ENCODE measurements at places on chromosomes 6 and 20.

- DNase-seq: no peak
Observed at GRCh38 chr20:4014031-4014474, 1.3 kb downstream of the RNF24 start.

DNA sequence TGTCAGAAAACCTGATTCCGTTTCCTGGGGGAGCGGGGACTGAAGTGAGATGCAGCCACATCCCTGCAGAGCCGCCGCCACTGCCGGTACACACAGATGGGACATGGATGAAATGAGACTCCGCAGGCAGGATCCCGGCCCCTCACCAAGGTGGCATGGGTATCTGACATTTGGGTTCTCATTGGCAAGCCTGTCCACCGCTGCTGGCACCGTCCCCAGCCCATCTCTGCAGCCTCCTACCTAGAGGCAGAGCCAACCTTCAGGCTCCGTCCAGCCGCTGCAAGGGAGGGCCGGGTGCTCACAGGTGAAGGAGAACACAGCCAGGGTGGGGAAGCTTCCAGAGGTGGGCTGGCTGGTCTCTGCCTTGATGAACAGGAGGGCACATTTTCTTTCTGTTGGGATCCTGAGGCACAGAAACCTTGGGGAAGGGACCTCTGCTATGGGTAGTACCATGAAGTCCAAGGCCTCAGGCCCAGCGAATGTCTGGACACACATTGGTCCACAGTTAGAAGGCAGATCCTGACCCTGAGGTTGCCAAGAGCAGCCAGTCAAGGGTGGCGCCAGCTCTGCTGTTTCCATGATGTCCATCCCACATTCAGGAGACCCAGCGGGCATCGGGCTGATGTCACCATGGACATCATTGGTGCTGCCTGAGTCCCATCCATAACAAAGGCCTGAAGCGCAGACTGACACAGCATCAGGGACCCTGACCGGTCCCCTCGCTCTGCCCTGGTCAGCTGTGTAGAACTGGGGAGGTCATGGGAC, 177.4 kb downstream of the TAF4 start:
- DNase-seq: no peak

DNA sequence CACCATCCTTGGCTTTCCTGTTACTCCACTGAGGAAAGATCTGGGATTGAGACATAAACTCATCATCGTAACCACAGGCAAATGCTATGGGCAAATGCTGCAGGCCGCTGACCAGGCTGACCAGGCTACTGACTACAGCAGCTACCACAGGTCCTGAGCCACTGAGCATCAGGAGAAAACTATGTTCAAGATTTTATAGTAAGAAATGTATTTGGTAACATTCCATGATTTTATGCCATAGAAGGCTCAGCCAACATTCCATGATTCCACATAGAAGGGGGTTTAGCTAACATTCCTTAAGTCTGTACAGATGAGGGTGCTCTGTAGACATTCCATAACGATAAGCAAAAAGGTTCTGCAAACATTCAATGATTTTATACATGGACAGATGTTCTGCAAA, 16.1 kb upstream of the B4GALT5 start:
- DNase-seq: no peak

GRCh38 chr6:152531659-152532058, 105.5 kb downstream of the SYNE1 start:
- no peak for DNase-seq

- DNase-seq: no peak
Observed at GRCh38 chr6:87075168-87075567, 19.7 kb downstream of the CGA start.

DNA sequence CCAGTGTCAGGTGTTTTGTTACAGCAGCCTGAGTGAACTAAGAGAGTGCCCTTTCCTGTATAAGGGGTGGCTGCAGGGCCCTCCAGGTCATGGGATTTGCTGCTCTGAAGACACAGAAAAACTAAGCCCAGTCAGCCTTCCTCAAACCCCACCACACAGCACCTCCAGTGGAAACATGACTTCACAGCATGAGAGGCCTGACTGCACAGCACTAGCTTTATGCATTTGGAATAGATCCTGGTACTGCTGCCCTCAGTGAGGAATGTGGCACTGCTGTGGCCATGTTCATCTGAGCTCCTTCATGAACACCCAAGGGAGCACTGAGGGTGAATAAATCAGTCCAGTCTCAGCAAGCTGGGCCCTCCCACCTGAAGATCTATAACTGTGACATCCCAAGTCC, 296.1 kb upstream of the FOXQ1 start:
- no peak for DNase-seq

- no peak for DNase-seq
Observed at GRCh38 chr20:62724692-62725595, 16.3 kb downstream of the NTSR1 start.

GRCh38 chr6:167826230-167826895, 348 bp upstream of the AFDN start:
- no peak for DNase-seq

- DNase-seq: no peak
Observed at GRCh38 chr6:15842727-15843117, 179.9 kb upstream of the DTNBP1 start.

DNA sequence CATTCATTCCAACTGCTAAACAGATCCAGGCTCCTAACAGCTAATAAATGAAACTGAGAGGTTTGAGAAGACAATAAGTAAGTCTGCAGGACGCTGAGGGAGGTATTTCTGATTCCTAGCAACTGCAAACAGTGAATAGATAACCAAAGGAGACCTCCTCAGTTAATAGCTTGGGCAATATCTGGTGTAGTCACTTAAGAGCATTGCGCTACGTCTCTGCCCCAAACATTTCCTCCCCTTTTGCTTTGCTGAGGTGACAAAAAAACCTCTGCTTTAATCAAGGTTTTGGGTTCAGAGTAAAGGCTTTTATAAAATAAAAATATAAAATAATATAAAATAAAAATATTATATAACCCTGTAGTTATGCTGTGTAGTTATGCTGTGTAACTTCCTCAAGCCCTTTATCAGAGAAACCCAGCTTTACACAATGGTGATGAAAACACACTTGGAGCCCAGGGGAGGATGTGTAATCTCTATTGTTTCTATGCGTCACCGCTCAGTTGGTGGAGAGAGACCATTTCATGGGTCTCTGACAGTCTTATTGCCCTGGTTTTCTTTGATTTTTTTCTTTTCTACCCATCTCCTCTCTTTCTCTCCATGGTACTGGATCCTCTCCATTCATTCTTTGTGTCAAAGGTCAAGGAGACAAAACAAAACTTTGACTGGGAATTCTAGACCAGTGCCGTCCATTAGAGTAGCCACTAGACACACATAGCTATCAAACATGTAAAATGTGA, 18.9 kb upstream of the CALHM5 start:
- no peak for DNase-seq

DNA sequence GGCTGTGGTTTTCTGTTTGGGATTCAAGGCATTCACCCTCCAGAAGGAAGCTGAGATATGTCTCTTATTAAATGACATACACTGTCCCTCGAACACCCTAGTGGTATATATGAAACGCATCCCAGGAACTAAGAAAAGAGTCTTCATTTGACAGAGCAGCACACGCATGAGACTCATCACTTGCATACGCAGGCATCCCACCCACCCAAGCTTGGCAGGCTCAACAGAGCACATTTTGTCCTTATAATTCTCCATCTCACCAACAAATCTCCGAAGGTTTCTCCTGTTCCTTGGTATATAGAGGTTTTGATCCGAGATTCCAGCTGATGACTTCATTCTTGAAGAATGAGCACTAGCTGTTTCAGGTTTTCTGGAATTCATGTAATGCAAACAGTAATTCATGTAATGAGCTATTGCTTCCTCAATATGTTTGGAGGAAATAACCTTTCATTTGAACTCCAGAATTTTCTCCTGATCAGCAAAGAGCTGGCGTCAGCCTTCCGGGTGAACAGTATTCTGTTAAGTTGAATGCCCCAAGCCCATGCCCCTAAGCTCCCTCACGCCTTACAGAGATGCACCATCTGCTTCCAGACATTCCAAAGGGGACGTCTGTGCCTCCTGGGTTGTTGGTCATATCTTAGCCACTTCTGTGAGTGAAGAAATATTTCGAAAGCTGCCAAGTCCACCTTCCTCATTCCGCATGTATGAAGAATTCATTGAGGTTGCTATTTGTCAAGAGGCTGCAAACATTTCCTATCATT, 66.0 kb upstream of the CDH4 start:
- no peak for DNase-seq

DNA sequence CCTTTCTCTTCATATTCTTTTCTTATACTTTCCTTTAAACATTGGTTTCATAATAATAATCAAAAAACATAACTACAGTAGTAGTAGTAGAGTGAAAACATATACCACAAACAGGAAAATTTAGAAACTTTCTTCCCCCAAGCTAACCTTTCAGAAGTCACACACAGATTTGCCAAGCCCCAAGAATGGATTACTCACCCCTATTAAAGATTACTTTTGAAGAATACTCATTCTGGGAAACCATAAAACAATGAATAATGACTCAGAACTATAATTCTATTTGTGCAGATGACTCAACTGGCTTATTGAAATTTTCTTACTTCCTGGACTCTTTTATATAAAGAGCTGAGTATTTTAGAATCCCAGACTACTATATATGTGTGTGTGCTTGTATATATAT, 119.4 kb upstream of the GJE1 start:
- no peak for DNase-seq

DNA sequence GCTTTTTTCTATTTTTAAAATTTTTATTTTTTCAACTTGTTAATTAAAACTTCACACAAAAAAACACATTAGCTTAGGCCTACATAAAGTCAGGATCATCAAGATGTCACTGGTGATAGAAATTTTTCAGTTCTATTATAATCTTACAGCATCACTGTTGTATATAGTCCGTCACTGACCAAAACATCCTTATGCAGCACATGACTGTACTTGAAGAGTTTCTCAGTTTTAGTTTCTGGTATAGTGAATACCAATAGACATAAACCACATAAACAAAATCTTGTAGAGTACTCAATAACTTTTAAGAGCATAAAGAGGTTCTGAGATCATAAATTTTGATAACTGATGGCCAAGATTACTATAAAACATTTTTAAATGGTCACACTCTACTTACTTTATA, 71.8 kb downstream of the ASCC3 start:
- no peak for DNase-seq

DNA sequence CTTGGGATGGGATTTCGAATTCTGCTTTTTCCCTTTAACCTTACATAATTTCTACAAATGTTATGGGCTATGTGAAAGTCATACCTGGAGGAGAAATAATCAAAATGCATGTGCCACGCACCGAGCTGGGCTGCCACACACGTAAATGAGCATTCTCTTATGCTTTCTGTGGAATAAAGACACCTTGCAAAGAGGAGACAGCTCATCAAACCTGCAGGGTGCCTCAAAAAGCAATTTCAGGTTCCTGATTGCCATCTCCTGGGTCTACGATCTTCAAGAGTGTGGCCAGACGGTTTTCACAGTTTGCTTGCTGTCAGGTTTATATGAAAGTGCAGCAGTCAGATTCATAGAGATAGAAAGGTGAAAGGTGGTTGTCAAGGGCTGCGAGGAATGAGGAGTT, 36.6 kb downstream of the DUSP22 start:
- DNase-seq: no peak

DNA sequence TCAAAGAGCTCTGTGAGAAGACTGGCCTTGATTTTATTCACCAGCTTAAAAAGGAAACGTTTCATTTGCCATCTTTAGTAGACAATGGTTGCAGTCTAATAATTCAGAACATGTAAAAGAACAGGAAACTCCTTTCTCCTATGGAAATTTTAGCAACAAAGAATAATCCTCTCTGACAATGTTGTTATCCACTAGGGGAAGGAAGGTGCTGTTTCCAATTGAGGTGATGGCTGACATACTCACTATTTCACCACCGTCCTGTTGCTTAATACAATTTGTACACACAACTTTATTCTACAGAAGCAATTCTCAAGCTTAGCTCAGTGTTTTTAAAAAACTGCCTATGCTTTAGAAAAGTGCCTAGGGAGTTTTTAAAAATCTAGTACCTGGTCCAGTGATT, 192.7 kb downstream of the ARHGAP18 start:
- DNase-seq: no peak

DNA sequence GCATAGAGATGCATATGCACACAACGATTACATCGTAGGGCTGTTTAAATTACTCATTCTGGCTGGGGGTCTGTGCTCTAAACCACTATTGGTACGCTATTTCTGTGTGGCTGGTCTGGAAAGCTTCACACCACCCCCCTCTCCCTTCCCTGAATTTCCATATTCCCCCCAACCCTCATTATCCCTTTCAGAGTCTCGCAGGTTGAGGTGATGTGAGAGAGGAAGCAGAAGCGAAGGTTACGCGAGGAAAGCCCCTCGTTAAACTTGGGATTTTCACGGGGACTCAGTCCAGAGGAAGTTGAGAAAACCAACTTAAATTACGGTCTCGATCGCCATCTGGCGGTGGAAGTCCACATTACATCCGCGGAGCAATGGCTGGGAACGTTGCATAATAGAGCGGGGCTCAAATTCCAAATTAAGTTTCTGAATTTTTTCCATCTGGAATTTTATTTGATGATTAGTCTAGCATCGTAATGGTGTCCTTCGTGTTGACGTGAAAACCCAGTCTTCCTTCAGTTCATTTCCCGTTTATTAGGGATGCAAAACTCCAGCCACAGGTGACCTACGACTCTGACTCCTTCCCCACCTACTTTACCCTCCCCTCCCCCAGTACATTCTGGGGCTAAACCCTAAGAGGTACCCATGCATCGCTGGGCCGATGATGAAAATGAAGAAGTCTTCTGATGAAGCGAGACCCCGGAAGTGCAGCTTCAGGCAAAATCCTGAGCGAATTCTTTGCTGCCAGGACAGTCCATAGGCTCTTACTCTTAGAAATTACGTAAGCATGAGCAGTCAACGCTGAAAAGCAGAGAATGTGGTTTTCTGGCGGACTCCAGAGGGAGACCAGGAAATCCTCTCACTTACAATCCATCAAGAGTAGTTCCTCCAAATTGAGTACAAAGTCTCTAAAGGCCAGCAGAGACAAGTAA, 19.7 kb downstream of the HLA-DOB start:
- peak; percentile 19 for DNase-seq

GRCh38 chr6:81906709-81907204, 154.3 kb upstream of the TENT5A start:
- DNase-seq: no peak

DNA sequence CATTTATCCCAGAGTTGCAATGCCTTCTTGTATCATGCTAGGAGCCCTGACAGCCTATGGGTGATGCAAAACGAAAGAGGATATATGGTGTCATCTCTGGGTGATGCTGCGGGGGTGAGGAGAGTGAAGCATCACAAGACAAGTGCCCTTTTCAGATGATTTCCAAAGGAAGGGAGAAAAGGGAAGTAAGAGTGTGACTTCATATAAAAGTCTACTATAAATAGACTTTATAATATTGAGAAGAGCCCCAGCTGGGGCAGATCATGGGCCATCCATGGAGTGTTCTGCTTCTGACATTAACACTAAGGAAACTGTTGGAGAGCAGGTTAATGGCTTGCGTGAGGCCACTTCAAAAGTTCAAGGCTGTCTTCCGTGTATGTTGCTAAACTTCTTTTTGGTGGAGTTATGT, 4.4 kb downstream of the CD83 start:
- no peak for DNase-seq

GRCh38 chr20:33005908-33006775, 1.4 kb upstream of the BPIFB2 start:
- DNase-seq: no peak

All from H1 (cell line).